Suppressor macrophage treated with lipopolysaccharide for 4 hours (primary cell): ENCODE measurements at places on chromosomes 2 and 18.

DNA sequence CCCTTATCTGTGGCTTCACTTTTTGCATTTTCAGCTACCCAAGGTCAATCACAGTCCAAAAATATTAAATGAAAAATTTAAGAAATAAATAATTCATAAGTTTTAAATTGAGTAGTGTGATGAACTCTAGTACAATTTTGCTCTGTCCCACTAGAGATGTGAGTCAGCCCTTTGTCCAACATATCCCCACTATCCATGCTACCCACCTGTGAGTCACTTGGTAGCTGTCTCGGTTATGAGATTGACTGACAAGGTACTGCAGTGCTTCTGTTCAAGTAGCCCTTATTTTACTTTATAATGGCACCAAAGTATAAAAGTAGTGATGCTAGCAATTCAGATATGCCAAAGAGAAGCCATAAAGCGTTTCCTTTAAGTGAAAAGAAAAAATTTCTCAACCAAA lies 28.8 kb downstream of the ADCY3 start:
- DNase-seq: no peak

DNA sequence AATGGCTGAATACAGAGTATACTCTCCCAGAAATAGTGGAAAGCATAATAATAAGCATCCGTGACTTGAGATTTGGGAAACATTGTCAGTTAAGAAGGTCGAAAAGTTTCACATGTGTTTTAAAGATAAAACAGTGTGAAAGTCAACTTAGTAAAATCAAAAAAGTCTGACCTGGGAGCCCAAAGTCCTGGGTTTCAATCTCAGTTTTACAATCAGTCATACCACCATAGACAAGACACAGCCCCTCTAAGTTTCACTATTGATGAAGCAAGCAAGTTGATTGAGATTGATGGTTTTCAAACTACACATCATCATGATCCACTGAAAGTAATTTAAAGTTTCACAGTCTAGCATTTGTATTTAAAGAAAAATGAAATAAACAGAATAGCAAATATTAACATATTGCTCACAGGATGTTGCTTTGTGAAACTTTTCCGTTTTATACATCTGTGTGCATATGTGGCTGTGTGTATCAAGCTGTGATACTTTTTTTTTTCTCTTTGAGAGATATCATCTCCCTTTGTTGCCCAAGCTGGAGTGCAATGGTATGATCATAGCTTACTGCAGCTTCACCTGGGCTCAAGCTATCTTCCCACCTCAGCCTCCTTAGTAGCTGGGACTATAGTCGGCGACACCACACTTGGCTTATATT lies 71.1 kb downstream of the PIK3C3 start:
- no peak for DNase-seq

- no peak for DNase-seq
Measured at GRCh38 chr2:151575338-151575737, 158.9 kb downstream of the NEB start.

GRCh38 chr2:31304816-31305215 lies 70.9 kb downstream of the EHD3 start:
- DNase-seq: peak; percentile 26

DNA sequence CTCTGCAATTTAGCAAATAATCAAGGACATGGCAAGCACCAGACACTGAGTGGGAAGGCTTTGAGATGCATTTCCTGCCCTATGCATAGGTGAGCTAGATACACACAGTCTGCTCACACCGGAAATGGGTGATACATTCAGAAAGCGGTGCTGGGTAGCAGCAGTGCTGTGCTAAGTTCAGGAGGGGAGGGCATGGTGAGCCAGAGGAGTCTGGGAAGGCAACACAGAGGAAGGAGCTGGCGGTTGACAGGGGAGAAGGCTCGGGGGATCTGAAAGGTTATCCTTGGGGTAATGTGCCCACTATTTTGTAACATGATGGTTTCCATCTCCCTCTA lies 57.4 kb upstream of the EPAS1 start:
- no peak for DNase-seq
